Natural killer cell treated with Interleukin-12 subunit alpha and Interleukin-12 subunit beta and Interleukin-15 and Interleukin-18, amount 100 ng/mL, for 72 hours (primary cell): ENCODE measurements at places on chromosomes 5 and 9.

DNA sequence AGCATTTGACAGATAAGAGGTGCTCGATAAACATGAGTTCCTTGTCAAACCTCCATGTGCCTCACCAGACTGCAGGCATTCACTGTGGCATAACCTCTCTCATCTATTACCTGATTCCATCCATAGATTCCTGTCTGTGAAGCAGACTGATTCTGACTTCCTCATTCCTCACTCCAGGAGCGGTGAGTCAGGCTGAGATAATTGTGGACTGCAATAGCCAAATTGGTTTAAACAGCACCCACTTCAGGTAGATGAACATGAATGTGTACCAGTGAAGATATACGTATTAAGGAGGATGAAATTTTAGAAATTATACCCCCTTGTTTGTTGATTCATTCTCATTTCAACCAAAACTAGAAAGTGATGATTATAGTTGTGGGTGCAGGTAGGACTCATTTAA, 391.2 kb downstream of the HINT1 start:
- no peak for DNase-seq

DNA sequence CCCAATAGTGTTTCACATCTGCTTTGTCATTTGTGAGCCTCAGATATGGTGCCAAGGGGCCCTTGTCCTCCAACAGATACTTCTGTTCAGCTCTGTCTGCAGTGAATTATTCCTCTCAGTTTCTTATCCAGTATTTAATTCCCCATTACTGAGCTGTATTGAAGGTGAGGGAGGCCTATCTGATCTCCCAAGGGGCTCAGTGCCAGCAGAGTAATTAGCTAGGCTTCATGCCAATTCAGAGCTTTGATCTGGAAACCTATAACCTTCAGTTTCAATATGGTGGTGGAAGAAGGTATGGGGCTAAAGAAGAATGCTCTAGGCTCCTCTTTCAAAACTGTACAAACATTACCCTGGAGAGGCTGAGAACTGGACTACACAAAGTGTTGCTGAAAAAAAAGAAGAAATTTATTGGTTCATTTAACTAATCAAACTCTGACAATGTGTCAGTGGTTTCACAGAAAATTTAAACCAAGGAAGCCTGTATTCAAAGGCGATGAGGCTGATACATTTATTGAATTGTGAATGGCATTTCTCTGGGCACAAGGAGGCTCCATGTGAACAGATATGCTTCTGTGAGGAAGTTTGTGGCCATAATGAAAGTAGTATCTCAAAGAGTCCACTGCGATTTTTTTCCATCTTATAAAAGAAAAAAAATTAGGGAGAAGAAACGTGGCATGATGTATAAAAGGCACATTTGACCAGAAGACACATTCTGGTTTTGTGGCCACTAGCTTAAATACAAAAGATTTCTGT, 397.8 kb downstream of the TLE4 start:
- DNase-seq: no peak

GRCh38 chr9:100720922-100721321, 143.0 kb downstream of the CAVIN4 start:
- DNase-seq: no peak

DNA sequence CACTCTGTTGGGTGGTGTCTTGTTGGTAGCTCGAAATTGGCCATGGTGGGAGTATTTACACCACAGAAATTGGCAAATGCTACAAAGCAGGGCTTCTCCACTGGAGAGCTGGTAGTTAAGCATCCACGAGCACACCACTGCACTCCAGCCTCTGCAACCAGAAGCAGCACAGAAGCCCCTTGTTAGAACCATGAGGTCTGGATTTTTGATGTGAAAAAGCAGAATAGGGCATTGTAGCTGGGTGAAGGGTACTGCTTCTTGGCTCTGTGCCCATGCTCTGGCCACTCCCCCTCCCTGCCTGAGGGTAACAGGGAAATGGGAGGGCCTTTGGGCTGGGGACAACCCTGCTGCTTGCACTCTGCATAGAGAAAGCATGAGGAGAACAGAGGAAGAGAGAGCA, 81.2 kb upstream of the UBTD2 start:
- no peak for DNase-seq

DNA sequence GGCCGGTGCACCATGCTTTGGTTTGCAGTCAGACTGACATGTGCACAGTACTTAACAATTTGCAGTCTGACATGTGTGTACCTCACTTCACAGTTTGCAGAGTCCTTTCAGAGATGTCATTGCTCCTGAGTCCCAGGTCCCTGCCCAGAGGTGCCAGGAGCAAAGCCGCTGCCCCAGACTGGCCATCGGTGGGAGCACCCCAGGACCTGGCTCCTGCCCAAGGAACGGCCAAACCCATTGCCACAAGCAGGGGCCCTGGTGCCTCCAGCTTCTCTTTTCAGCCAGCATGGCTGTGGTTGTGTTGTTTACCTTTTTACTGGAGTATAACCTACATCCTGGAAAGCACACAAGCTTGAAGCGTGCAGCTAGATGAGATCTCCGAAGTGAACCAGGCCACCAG, 28.6 kb downstream of the RASGEF1C start:
- DNase-seq: no peak

DNA sequence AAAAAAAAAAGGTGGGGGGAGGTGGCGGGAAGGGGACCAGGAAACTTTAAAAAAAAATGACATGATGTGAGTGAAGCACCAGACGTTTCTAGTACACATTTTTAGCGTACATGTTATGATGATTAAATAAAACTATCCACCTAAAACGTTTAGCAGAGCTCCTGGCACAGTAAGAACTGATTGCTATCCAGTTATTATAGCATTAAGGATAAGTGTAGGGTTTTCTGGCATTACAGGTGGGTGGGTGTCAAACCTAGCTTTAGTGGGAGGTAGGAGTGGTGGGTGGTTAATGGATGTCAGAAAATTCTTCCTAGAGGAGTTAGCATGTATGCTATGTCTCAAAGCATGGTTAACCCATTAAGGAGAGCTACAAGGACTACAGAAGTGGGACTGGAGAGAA, 2329.5 kb downstream of the MAT2B start:
- DNase-seq: no peak

GRCh38 chr5:73534011-73534644, 31.3 kb downstream of the ANKRA2 start:
- DNase-seq: no peak

DNA sequence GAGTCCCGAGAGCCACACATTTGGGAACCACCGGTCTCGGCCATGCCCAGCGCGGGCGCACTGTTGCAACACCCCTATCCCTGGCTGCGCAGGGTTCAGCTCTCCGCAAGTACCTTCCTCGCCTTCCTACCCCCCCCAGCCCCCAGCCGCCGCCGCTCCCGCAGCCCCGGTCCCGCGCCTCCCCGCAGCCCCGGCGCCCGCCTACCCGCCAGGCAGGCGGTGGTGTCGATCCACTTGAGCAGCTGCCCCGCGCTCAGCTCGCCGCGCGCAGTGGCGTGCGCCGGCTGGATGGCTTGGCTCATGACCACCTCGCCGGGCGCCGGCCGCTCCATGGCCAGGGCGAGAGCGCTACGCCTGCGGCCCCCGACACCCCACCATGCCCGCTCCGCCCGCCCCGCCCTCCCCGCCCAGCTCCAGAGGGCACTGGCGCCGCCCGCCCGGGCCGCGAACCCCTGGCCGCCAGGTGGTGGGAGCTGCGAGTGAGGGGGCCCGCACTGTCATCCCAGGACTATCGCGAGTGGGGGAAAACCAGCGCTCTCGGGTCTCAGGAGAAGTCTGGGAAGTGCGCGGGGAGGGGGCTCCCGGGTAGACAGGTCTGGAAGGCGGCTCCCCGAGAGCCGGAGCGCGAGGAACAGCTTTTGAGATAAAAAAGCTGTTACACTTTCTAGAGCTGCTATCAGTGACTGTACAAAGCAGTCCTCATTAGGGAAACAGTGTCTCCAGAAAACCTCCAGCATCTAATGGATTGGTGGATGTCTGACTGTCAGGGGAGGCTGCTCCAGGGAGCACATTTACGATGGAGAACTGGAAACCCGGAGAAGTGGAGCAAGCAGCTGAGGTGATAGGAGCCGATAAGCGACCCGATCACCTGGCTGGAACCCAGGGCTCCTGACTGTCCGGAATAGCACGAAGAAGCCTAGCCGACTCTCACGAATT, at the start of gene ACOT12:
Gene ACOT12 (minus strand): TSS at position 352 of the 936 bp plus-strand sequence. CDS start 20 bp downstream, at position 332.
- DNase-seq: no peak

DNA sequence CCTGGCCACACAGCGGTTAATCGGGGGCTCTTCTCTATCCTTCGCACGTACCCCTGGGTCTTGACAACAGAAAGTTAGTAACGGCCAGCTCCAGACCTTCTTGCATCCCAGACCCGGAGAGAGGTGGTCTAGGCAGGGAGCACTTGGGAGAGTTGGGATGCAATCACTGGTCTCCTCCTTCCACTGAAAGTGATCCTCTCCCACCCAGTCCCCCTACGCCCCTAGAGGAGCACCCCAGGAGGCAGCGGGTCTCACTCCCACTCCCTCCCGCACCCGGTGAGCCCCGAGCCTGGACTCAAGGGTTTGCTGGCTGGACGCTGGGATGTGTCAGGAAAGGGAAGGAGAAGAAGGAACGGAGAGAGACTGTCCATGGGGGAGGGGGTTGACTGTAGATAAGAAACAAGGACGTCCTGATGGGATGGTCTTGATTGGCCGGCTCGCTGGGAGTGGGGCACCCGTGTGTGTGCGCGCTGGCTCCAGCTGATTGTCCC, 2.0 kb downstream of the RORB start:
- DNase-seq: no peak

- no peak for DNase-seq
Measured at GRCh38 chr9:131719262-131719908, 20.5 kb downstream of the RAPGEF1 start.

- no peak for DNase-seq
Measured at GRCh38 chr9:133842721-133843227, 104.6 kb upstream of the SARDH start.

DNA sequence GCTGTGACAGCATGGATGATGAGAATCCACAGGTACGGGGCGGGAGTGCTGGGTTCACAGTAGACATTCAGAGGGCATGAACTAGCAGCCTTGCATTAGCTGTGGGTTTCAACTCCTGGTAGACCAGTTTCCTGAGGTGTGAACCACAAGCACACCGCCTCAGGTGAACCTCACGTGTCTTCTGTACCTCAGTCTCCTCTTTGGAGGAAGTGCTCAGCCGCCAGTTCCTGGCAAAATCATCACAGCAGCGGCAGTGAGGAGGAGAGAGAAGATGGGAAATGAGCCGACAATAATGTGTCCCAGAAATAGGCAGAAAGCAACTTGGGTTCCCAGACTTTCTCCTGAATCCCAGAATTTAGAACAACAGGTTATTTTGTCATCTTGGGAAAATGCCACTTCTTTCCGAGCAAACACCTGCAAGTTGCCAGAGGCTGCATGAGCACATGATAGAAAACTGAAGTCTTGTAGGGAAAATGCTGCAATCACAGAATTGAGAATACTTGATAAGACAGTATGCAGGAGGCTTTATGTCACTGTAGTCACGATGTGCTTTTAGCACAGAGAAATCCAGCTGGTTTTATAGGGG, 258.5 kb downstream of the AOPEP start:
- no peak for DNase-seq

DNA sequence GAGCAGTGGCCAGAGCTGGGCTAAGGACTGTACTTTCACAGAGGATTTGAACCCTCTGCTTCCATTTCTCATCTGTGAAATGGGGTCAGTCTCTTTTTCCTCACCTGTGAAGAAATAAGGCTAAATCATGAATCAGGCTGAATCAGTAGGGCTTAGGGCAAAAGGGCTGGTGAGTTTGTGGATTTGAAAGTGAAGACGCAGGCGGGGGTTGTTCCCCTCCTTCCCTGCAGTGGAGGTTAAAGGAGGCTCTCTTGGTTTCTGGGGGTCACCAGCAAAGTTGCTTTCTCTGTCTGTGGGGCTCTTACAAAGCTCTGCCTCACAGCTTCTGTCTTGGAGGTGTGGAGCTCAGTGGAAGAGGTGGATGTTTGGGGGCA, 17.6 kb upstream of the NDST1 start:
- no peak for DNase-seq

DNA sequence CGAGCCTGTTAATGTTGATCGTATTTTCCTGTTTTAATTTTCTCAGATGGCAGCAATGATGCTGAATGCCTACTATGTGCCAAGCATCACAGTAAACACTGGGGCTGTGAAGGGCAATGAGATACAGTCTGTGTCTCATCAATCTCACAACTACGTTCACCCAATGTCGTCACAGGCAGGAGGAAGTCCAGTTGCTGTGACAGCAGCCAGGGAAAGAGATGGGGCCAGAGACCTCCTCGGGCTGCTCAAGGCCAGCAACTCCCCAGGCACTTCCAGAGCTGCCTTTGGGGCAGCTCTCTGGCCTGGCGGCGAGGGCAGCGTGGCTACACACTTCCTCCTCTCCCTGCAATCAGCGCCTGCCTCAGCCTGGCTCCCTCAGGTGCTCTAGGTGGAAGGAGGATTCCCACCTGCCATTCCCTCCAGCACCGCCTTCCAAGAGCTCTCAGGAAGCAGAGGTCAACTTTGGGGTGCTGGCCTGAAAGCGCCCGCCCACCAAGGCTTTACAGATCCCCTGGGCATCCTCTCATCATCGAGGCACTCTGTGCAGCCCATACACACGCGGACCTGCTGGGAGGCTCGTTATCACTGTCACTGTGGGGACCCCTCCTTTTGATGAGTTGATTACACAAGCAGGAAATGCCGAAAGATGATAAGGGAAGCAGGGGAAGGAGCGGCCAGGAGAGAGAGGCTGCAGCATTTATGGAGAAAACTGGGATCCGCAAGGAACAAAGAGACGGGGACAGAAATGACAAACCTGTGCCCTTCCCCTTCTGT, 159.2 kb downstream of the ZDHHC21 start:
- no peak for DNase-seq

- no peak for DNase-seq
Measured at GRCh38 chr5:113824307-113824706, 310.8 kb downstream of the YTHDC2 start.

- DNase-seq: no peak
Measured at GRCh38 chr9:98906273-98907040, 37.2 kb upstream of the COL15A1 start.

DNA sequence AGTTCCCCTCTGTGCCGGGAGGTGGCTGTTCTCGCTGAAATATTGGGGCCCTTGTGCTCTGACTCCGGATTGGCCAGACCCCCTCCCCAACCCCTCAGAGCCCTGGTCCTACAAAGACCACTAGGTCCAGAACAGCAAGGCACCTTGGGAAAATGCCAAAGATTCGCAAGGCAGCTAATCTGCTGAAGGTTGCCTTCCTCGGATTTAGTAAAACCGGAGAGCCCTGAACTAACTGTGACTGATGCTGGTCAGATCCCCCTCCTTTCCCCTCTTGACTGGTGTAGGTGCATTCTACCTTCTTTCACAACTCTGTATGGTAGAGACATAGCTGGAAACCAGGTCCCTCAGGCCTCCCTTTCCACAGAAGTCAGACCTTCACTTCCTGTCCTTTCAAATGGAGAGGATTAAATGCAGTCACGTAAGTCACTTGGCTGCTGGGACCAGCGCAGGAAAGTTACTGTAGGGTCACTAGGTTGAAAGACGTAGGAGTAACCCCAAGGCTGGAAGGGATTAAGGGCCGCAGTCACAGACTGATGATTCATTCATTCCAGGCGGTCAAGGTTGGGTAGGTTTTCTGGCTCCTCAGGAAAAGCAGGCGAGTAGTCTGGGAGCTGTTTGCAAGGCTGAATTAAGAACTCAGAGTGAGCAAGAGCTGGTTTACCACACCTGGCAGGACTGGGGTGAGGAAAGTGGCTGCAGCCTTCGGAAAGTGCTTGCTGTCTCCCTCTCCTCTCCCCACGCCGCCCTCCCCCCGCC, 5.3 kb downstream of the BARX1 start:
- DNase-seq: no peak

GRCh38 chr9:5443850-5444249, 6.1 kb upstream of the PLGRKT start:
- no peak for DNase-seq

GRCh38 chr5:72522607-72523006, 15.4 kb upstream of the ZNF366 start:
- no peak for DNase-seq
